ENCODE measurements at places on chromosomes 4 and X.

DNA sequence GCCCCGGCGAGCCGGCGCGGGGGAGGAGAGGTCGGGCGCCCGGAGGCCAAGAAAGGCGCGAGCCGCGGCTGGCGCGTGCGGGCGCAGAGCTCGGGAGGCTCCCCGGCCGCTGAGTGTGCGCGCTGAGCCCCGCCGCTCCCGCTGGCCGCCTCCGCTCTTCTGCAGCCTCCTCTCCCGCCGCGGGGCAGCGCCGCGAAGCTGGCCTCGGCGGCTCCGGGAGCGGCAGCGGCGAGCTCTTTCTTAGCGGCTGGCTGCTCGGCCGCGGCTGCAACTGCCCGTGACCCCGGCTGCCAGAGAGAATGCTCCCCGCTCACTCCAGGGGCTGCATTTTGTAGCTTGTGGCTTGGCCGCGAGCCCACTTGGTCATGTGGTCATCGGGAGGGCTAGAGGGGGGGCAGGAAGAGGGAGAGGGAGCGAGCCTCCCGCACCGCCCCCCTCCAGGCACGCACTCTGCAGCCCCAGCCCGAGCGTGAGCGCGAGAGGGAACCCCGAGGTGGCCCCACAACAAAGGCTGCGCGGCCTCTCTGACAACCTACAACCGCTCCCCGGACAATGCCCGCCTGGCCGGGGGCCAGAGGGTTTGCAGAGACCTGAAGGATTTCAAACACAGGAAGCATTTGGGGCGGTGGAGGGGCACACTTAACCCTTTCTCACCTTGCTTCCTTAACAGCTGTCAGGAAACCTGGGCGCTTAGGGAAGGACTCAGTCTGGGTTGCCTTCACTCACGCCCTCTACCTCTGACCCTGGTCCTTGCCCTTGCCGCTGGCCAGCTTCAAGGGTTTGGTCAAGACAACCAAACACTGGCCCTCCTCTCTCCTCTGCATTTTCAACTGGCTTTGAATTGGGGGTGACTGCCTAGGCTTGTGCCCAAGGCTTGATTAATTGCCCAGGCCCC, at the start of gene APLN:
Gene APLN (minus strand): TSS at position 305 of the 895 bp plus-strand sequence. CDS start 326 bp downstream, outside the sequence.
- no peak for DNase-seq

- DNase-seq, result no peak
Observed at GRCh38 chrX:110142096-110142495, 139.2 kb downstream of the TMEM164 start.

DNA sequence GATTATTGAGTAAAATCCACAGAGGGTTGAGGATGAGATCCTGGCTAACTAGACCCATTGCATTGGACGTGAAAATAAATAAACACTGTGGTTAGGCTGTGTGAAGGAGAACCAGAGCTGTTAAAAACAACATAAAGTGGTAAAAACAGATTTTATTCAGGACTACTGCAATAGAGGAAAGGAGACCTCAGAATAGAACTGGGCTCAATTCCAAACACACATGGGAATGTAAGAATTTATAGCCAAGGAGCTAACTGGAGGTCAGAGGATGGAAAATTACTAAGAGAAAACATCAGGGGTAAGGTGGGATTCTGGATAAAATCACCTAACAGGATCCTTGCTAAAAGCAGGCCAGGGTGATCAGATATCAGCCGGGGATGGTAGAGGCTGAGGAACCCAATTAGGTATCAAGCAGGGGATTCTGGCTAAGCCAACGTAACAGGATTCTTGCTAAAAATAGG, 112.4 kb downstream of the RNF150 start:
- DNase-seq, result no peak

DNA sequence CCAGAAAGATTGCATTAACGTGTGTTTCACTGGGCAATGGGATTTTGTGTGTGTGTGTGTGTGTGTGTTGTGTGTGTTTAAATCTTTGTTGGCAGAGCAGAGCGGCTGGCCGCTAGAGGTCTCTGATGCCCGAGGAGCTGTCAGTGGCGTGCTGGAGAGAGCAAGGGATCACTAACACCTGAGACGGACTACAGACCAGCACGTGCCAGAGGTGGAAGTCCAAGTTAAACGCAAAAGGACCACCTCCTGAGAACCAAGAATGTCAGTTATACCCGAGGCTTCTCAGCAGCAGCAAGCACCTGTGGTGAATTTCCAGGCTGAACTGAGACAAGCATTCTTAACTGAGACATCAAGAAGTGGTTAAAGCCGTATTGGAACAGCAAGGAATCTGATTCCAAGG, 9.0 kb upstream of the SLC25A14 start:
- peak; percentile 5 for DNase-seq

GRCh38 chrX:119885554-119886428, 9.9 kb upstream of the AKAP14 start:
- DNase-seq, result no peak

GRCh38 chr4:148162991-148163390, 279.2 kb downstream of the NR3C2 start:
- no peak for DNase-seq

GRCh38 chrX:53122013-53122412, 28.1 kb downstream of the KANTR start:
- DNase-seq, result no peak

- no peak for DNase-seq
Observed at GRCh38 chr4:151573474-151573873, 164.5 kb downstream of the FHIP1A start.

- peak; percentile 95 for DNase-seq
Observed at GRCh38 chrX:13092455-13092941, 48.1 kb upstream of the FAM9C start.

- peak; percentile 96 for DNase-seq
Observed at GRCh38 chr4:139266583-139267257, 13.3 kb downstream of the MGARP start.

- DNase-seq, result no peak
Observed at GRCh38 chr4:47238667-47239066, 207.3 kb downstream of the GABRB1 start.

DNA sequence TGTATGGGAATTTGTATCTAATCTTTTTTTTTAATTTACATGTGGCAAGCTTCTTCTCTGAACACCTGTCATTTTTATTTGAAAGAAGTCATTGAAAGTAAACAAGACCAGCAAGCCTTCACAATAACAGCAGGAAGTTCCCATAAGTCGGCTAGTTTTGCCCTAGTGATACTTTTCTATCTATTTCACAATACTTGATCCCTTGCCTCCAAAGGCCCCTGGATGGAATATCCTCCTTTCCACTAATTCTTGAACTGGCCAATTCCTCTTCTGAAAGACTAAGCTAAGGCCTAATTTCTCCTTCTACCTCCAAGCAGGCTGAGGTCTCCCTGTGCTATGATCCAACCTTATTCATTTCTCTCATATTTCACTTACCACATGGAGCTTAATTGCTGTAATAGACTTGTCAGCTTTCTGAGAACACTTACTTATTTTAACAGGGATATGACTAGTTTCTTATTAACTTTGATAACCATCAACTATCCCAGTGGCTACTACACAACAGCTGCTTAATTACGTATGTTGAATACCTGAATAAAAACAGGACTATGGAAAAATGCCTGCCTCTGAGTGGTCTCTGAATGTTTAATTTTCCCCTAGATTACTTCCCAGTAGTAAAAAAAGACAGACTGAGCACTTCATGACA, 194.2 kb downstream of the MAD2L1 start:
- no peak for DNase-seq

- no peak for DNase-seq
Observed at GRCh38 chr4:54712206-54712605, 54.4 kb downstream of the KIT start.

DNA sequence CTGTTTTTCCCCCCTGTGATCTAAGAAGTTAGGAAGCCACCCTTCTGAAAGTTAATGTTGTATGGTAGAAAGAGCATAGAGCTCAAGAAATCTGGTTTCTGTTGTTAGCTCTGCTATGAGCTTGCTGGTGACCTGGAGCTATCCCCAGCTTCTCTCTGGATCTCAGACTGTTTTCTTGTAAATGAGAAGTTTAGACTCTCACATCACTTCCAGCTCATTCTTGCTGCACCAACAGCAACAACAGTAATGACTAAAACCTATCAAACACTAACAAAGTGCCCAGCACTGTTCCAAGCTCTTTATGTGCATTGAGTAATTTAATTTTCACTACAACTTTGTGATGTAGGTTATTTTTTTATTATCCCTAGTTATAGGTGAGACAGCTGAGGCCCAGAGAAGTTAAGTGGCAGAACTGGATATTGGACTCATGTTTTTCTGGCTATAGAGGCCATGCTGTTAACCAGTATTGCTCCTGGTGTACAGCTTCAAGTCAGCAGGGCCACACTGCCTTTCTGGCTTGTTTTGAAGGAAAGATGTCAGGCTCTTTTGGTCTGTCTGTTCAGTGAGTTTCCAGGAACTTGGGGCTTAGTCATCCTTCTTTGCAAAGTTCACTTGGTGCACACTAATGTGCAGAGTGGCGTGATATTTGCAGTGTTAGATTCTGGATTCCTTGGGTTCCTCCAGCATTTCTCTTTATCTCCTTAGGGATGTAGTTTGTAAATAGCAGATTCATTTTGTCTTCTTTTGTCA, 27.8 kb upstream of the TMEM164 start:
- DNase-seq, result no peak

GRCh38 chrX:71453056-71453455, 79.8 kb upstream of the OGT start:
- DNase-seq, result no peak

DNA sequence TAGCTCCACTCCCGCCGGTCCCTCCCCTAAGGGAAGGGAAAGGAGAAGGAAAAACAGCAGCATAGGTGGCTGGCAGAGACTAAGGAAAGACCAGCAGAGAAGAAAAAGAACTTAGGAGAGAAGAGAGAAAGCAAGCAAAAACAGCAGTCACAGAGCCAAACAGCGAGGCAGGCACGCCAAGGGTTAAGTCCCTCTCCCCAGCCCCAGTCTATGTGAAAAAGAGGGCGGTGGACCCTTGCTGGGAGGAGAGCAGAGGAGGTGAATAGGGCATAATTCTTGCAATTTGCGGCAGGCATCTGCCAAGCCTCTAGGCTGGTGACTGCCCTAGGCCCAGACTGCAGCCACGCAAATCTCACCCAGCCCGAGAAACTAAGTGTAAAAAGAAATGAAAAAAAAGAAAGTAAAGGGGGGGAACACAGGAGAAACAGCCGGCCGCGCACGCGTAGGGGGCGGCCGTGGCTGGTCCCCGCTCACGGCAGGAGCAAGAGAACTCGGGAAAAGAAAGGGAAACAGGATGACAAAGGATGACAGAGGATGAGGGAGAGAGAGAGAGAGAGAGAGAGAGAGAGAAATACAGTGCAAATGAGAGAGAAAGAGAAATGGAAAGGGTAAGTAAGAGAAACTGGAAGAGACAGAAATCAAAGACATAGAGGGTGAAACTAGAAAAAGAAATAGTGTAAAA, 48.6 kb downstream of the MAGEA9 start:
- DNase-seq, result peak; percentile 17

- no peak for DNase-seq
Observed at GRCh38 chr4:15500701-15501100, 31.0 kb downstream of the CC2D2A start.

DNA sequence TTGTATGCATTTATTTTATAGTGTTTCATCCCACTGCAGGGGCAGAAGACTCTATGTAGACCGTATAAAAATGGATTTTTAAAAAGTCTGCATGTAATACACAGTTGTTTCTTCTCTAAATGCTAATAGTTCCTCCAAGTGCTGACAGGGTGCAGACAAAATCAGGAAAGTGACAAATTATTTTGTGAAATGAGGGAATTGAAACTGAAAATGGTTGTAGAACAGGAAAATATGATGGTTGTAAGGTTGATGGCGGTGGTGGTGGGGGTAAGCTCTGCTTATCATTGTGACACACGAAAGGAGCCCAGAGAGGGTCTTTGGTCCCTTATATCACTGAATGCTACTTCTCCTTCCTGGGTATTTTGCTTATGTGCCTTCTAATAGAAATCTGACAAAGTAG, 4.3 kb downstream of the IL15 start:
- no peak for DNase-seq

- DNase-seq, result no peak
Observed at GRCh38 chrX:51148848-51149247, 183.8 kb upstream of the NUDT10 start.

DNA sequence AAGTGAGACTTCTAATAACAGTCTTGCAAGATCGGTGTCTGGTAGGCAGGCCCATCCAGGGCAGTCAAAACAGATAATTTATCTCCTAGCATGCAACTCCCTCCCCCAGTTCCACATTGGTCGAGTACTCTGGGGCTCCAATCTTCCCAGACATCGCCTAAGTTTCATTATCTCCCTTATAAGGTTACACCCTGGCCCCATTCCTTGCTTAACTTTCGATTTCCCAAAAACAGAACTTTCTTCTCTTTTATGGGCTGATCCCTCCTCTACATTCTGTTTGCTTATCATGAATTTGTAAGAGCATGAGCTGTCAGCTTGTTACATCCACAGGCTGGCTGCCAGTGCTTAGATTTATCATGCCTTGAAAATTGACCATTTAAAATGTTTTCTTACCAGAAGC, 471.3 kb downstream of the TECRL start:
- no peak for DNase-seq

- DNase-seq, result no peak
Observed at GRCh38 chrX:22340022-22340616, 67.4 kb downstream of the CBLL2 start.

- DNase-seq, result no peak
Observed at GRCh38 chr4:129403848-129404247, 307.9 kb downstream of the C4orf33 start.

DNA sequence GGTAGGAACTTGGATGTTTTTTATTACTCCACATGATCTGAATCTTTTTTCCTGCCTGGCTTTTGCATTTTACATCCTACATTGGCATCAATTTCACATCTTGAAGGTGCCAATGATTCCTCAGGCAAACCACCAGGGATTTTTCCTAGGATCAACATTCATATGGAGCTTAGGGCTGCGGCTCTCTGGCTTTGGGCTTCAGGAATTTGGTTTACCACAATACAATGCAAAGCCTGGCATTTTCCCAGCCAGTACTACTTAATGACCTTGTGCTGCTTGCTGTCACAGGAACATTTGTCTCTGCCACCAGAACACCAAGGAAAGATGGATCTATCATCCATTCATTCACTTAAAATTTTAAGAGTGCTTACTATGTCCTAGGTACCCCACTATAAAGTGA, 180.7 kb downstream of the PDGFC start:
- no peak for DNase-seq

GRCh38 chr4:122712782-122713181, 19.7 kb upstream of the BBS12 start:
- DNase-seq, result no peak

DNA sequence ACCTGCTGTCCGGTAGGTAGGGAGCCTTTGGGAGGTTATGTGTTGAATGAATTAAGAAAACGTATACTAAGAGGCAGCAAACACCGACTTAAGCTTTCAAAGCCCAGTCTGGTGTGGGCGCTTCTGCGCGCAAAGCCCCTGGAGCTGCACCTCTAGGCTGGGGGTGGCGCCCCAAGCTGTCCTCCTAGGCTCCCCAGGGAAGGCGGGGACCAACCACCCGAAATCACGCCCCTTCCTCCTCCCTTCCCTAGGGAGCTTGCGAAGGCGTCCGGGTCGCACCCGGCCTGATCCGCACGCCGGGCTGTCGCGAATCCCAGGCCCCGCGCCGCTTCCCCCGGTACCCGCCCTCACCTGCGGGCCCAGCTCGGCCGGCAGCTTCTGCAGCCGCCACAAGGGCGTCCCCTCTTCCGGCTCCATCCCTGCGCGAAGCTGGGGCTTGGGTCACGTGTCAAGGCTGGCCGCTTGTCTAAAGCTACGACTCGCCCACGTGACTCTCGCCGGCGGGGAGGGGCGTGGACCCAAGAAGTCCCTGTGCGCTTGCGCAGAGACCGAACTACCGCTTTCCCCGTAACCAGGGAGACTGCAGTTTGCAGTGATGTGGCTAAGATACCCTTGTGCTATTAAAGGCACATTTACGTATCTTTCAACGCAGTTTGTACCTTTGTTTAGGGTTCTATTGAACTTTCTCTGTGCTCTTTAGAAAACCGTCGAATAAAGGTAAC, at the start of gene COMMD8:
Gene COMMD8 (minus strand): TSS at position 468 of the 722 bp plus-strand sequence. CDS start 51 bp downstream, at position 417.
- peak; percentile 91 for DNase-seq

All from GM12878 (cell line).